ENCODE measurements at places on chromosomes 5 and 9.

GRCh38 chr5:87340716-87341115 lies 72.0 kb downstream of the CCNH start:
- no peak for DNase-seq

DNA sequence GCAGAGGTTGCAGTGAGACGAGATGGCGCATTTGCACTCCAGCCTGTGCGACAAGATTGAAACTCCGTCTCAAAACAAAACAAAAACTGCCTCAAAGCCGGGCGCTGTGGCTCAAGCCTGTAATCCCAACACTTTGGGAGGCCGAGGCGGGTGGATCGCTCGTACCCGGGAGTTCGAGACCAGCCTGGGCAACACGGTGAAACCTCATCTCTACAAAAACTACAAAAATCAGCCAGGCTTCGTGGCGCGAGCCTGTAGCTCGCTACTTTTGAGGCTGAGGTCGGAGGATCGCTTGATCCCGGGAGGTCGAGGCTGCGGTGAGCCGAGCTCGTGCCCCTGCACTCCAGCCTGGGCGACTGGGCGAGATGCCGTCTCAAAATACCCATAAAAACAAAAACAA lies 988 bp downstream of the GFM2 start:
- no peak for DNase-seq

- no peak for DNase-seq
Measured at GRCh38 chr9:17900606-17901005, 321.7 kb downstream of the SH3GL2 start.

GRCh38 chr5:124662181-124662781 lies 84.2 kb downstream of the ZNF608 start:
- DNase-seq: no peak

DNA sequence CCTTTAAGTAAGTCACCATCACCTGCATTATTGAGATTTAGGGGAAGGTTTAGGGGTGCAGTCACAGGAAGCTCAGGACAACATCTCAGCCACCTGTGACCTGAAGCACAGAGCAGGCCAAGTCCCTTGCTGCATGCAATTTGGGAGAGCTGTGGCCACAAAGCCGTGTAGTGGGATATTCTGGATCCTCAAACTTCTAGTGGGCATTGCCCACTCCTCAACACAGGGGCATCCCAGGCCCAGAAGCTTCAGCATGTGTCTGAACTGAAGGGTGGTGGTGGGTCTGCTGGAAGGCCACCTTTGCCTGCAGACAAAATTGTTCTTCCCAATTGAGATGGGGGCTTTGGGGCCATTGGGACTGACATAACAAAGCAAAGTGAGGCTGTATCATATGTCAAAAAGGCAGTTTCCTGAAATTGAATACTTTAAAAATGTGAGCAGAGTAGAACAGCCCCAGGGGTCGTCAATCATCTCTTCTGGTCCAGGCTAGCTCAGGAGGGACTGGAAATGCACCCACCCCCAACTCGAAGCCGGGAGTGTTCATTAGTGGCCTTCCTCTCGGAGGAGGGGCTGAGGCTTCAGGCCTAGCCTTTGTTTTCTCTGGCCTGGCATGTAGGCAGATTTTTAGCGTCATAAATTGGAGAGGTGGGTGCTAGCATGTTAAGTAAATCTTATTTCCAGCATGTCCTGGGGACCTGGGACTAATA lies 2.8 kb upstream of the GADD45G start:
- no peak for DNase-seq

DNA sequence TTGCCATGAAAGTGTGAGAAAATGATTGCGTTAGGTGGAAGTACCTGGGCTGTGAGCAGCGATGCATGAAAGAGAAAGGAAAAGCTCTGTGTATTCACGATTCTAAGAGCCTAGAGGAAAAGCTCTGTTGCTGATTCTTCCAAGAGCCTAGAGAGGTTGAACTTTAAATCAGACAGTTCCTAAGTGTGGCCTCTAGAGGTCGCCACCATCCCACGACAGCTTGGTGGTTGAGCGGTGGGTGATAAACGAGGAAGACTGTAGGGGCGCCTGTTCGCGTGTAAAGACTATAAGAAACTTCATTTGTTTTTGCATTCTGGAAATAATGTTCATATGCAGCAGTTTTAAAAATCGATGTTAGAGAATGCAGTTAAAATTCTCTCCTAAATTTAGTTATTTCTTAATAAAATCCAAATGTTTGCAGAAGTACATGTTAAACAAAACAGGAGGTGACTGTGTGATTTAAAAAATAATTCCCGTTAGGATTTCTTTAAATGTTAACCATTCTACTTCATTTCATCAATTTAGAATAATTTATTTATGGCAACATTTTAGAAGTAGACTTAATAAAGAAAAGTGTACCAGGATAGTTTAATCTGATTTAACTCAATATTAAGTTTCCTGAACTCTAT lies 107.7 kb downstream of the TENT4A start:
- peak; percentile 47 for DNase-seq

GRCh38 chr9:89461265-89461664 lies 36.6 kb downstream of the SEMA4D start:
- DNase-seq: peak; percentile 41

DNA sequence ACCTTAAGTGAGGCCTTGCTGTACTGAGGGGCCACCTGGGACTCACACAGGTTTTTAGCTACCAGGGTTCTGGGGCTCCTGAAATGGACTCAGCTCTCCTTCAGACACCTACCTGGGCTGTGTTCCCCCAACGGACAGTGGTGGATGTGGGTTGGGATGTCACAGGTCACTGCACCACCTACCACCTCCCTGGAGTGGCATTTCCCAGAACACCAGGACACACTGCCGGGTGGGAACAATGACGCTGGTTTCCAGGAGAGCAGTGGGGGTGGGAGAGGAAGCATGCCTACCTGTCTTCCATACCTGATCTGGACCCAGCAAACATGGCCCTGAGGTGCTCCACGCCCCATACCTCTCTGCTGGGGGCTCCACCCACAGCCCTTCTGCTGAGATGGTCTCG lies 20.9 kb downstream of the ERGIC1 start:
- DNase-seq: no peak

DNA sequence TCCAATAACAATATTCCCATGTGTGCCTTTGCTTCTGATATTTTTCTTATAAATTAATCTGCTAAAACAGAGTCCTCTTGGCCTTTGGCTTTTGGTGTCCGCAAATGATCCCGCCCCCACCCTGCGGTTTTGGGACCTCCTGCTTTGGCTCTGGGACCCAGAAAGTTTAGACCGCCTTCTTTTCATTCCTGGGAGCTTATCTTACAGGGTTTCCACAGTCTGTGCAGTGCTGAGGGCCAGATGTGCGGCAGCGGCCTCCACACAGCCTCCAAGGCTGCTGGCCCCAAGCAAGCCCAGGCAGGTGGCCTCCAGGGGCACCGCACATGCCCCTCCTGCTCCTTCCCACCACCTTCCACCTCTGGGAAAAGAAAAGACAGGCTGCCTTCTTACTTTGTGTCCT lies 191.5 kb downstream of the ERCC6L2 start:
- DNase-seq: no peak

- no peak for DNase-seq
Measured at GRCh38 chr9:85004818-85005413, 335.4 kb downstream of the NTRK2 start.

DNA sequence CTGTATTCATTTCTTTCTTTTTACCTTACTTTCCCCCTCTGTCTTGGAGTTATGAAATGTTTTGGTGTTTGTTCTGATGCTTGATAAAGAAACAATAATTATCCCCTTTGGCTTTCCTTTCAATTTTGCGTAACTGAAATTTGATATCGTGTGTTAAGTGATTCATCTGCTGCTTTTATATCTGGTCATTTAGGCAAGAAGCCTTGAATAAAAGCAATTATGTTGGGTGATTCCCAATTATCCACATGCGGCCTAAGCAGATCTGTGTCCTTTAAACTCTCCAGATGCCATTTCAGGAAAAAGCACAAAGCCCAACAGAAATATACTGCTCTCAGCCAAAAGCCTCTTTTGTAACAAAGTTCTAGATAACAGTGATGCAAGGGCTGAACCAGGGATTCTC lies 92.8 kb downstream of the TAF11L14 start:
- no peak for DNase-seq
